Foreskin keratinocyte (primary cell): ENCODE measurements at places on chromosomes 4 and X. TPM values are rescaled to one million over a fixed set of nuclear protein-coding genes. Genes with fewer than 3 reads are reported as not detected.

DNA sequence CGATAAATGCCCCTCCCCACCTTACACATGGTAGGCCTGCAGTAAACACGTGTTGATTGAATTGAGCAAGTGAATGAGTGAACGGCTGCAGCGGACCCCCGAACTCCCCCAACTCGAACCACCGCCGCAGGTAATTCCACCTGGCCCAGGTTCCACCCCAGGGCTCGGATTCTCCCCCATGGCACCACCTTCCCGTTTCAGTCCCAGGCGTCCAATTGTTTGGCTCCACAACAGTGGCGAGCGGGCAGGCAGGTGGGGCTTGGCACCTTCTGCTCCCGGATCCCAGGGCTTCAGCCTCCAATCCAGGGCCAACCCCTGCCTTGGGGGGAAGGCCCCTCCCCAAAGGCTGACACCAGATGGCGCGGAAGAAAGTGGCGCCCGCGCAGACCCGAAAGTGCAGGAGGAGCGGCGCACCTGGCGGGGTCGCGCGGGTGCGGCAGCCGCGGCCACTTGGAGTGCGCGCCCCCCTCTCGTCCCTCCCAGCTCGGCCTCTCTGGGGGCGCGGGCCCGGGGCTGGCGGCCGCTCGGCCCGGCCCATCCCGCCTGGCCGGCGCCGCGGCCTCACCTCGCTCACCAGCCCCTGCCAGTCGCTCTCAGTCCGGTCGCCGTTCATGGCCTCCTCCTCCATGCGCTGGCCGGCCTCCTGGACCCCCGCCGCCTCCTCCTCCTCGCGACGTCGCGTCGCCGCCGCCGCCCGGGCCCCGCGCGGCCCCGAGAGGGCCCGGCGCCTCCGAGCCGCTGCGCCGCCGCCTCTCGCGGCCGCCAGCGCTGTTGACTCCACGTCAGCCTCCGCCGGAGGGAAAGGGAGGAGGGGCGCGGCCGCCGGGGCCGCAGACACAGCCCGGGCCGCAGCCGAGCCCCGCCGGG, at the start of gene CCDC149:
Gene CCDC149, minus strand, starts transcription at position 791 of the 867 bp plus-strand sequence. Its CDS starts 178 bp downstream, at position 613.
- peak; percentile 63 for DNase-seq

GRCh38 chr4:140212646-140213045, 58.7 kb upstream of the MAML3 start:
- DNase-seq, result no peak

CT47B1 gene
- polyA plus RNA-seq, result not detected in 2 replicates

GRCh38 chr4:122512430-122512829, 55.9 kb upstream of the IL2 start:
- DNase-seq, result no peak

TMPRSS11B gene
- 0.01 TPM in 1 of 2 replicates, not detected in the other for polyA plus RNA-seq

DNA sequence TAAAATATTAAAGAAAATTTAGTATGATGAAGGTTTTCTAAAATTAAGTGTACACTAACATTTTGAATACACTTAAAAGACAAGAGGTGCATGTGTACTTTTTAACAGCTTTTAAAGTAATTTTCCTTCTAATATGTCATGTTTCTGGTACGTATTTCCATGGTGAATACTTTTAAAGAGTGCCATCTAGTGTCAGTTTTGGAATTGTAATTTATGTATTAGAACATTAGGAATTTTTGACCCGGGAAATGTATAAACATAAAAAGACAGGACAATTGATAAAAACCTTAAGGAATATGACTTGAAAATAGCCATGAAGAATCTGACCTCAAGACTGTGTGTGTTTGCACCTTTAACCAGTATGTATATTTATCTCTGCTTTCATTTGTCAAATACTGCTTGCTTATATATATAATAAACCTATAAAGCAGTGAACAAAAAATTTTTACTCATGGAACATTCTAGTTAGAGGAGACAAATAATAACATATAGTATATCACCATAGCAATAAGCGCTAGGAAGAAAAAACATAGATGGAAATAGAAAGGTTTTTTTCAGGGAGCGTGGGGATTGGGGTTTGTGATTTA, 7.2 kb downstream of the GSTCD start:
- peak; percentile 27 for DNase-seq

CCNA2 gene
- 28.0 and 42.7 TPM in 2 replicates for polyA plus RNA-seq

DNA sequence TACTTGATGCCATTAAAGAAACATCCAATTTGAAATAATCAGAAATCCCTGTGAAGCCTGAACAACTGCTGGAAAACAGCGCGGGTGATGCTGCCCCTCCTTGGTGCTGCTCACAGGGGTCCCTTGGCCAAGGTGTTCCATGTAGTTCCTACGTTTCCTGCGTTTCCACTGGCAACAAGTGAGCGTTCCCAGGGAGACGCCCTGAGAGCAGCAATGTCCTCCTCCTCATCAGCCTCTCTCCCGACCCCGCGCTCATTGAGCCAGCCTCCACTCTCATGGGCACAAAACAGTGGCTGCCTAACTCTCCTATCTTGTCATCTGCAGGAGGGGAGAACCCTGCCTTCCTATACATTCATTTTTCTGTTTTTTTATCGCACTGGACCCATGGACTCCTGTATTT, 18.9 kb downstream of the LETM1 start:
- no peak for DNase-seq

CSN1S1 gene
- not detected in 2 replicates for polyA plus RNA-seq

GRCh38 chr4:166003811-166004210, 130.8 kb downstream of the TLL1 start:
- DNase-seq, result no peak

NAP1L2 gene
- polyA plus RNA-seq, result 0.81 and 0.87 TPM in 2 replicates

DNA sequence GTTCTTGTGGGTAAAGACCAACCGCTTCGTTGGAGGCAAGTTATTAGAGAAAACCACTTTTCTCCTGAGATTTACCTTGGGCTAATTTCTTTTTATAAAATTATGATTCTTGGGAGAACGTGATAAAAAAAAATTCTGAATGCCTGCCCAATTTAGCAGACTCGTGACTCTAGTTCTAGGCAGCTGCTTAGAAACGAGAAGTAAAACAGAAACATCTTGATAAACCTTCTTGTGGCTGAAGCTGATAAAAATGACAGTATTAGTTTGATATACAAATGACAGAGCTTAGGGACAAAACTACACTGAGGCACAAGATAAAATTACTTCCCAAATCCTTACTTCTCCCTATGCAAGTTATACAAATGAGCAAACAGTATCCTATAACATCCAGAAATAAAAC, 458.9 kb upstream of the TEX13C start:
- no peak for DNase-seq
